ENCODE measurements at places on chromosomes 5 and 9. TPM values are rescaled to one million over a fixed set of nuclear protein-coding genes. Genes with fewer than 3 reads are reported as not detected.

- no peak for DNase-seq
Measured at GRCh38 chr5:1497242-1497777, 26.4 kb downstream of the LPCAT1 start.

GRCh38 chr5:178327931-178328711, 95.5 kb upstream of the PHYKPL start:
- DNase-seq: no peak

DNA sequence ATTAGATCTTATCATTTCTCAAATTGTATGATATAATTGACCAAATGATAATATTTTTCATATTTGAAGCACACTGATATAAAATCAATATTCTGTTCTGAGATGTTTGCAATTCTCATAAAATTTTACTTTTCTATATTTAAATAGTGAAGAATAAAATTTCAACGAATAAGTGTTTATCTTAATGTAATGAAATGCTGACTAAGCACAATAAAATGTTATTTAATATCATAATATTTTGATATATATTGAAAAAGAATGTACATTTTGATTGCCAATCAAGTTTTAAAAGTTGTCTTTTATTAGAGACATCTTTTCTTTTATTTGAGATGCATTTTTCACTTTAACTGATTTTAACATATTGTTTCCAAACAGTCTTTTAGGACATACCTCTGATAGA, 416.1 kb downstream of the TAF11L14 start:
- DNase-seq: no peak

- no peak for DNase-seq
Measured at GRCh38 chr5:93394301-93394700, 186.7 kb downstream of the NR2F1-AS1 start.

DNA sequence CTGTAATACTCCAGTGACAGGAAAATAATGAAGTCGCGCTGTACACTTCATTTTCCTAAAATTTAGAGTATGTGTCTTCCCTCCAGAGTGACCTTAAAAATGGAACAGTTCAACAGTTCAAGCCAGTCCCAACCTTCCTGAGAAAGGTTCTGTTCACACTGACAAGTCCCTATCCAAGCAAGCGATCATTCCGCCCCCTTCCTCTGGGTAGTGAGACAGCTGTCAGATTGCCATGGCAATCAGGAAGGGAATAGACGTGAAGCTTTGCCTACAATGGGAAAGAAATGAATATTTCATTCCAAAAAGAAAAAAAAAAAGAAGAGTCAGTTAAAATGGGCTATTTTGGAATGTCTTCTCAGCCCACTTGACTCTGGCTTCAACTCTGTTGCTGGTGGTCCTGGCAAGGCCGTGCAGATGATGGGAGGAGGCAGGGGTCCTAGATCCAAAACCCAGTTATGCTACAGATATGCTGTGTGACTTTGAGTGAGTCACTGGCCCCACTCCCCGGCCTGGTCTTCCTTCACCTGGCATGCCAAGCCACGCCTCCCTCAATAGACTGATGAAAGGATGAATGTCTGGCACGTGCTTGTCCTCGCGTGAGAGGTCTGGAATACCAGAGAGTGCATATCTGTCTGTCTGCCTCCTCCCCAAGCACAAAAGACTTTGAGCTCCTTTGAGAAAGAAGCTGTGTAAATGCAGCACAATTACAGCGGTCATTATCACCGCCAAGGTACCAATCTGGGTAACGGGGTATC, 165.8 kb upstream of the WWC1 start:
- no peak for DNase-seq

GRCh38 chr5:38467353-38468040, 88.9 kb downstream of the LIFR start:
- DNase-seq: no peak

GRCh38 chr5:105865834-105866233, 1804.9 kb downstream of the EFNA5 start:
- DNase-seq: no peak

ADCY2 gene
- not detected for polyA plus RNA-seq

TLR4 gene
- polyA plus RNA-seq: 5.4 TPM

ZNF483 gene
- 0.70 TPM for polyA plus RNA-seq

NME5 gene
- polyA plus RNA-seq: 1.3 TPM
